Activated CD4-positive, CD25-positive, alpha-beta regulatory T cell (primary cell): ENCODE measurements at places on chromosomes 3 and 15.

DNA sequence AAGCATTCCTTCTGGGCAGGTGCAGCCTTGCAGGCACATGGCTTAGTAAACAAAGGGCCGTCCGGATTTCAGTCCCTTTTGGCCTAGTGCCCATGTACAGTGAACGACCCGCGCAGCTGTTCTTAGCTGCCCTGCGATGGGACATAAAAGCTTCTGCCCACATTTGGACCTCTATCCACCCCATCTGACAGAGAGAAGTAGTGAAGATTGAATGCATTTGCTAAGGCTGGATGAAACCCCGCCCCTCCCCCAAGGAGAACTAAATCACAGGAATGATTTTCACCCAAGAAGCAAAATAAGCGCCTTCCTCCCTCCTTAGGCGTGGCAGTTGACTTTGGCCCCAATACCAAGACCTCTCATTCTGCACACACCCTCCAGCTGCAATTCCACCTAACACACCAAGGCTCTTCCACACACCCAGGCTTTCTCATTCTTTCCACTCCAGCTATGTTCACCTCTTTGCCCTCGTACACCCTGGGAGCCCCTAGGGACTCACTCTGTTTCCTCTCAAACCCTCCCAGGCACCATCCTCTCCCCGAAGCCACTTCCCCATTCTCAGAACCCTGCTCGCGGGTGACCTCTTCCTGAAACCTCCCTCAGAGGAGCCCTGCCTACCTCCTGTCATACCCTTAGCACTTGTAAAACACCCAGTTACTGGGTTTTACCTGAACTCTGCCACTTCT, 14.1 kb upstream of the HRH1 start:
- DNase-seq, result no peak

- DNase-seq, result no peak
Observed at GRCh38 chr3:184241447-184242296, 7.1 kb downstream of the ALG3 start.

DNA sequence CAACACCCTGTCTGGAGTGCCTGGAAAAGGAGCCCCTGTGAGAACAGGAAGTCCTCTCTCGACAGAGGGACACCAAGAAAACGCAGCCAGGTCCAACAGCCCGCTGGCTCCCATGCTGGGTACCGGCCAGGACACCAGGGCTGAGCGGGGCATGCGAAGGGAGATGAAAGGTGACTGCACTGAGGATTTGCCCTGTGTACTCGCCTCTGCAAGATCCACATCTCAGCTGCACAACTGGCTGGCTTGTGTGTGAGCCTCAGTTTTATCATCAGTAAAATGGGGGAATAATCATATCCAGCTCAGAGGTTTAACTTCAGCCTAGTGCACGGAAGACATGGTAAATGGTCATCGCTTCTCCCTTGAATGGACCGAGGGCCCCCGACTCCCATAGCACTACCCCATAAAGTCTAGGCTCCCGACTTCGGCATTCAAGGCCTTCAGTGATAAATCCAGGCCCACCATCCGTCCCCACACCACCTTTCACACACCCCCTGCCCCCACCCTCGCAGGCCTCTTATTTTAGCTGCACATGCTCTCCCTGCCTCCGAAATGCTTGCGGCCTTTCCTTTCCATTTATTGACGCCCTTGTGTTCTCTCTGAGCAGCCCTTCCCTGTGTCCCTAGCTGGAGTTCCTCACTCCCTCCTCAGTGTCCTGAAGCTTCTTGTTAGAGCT, 15.8 kb downstream of the ISG20 start:
- no peak for DNase-seq

- no peak for DNase-seq
Observed at GRCh38 chr15:63357061-63357460, 24.6 kb downstream of the CA12 start.

DNA sequence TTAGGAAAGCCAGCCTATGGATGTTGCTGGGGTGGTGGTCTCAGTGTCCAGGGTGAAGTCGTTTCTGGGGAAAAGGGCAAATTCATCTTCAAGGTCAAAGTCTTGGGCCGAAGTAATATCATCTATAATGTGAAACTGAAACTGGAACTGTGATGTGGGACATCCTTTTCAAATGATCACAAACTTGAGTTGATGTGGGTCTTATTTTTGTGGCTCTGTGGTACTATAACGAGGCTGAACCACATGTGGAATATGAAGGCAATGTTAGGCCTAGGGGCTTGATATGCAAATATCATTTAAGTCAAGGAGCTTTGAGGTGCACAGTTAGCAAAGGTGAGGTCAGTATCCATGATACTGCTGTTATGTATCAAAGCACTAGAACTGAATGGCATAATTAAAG, 1.5 kb upstream of the CD200R1L start:
- no peak for DNase-seq

- no peak for DNase-seq
Observed at GRCh38 chr3:107662124-107662507, 139.4 kb downstream of the BBX start.

GRCh38 chr3:177015881-177016280, 181.4 kb downstream of the TBL1XR1 start:
- DNase-seq, result no peak

DNA sequence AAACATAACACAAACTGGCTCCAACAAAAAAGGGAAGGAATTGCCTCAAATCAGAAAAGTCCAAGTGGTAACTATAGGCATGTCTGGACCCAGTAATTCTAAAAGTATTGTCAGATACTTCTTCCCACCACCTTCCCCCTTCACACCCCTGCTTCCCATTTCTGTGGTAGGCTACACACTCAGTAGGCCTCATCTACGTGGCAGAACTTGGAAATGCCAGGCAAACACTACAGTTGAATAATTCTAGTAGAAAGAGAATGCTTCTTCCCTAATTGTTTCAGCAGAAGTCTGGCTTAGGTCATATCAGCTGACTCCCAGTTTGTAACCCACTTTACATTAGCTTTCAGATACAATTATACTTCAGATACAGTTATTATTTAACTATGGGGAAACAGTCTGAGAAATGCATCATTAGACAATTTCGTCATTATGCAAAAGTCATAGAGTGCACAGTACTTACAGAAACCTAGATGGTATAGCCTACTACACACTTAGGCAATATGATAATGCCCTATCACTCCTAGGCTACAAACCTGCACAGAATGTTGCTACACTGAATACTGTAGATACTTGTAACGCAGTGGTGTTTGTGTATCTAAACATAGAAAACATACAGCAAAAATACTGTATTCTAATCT, 6.4 kb downstream of the SETMAR start:
- no peak for DNase-seq

DNA sequence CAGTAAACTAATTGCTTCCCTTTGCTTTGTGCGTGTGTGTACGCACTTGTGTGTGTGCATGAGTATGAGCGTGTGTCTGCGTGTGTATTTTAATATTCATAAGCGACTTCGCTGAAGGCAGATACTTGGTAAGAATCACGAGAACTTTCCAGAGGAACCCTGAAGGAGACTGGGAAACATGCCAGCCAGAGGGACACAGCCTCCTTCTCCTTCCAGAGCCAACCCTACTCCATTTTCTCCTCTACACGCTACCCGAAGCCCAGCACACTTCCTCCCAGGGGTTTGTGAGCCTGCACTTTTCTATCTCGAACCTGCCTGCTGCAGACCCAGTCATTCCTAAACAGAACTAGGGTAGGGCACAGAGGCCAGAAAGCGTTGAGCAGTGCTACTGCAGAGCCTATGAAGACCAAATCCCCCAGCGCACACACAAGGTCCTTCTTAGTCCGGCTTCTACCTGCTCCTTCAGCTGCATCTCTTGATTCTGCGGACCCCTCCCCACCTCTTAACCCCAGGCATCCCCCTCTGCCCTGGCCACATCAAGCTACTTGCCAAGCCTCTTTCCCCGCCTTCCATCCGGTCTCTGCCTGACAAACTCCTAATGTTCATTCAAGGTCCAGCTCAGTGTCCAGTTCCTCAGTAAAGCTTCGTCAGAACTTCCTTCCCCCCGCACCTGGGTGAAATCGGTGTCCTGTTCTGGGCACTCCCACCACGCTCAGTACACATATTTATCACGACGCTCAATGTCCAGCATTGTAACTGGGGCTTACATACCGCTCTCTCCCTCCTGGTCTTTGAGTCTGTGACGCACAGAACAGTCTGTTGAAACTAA, 191.8 kb downstream of the FAM43A start:
- DNase-seq, result no peak

DNA sequence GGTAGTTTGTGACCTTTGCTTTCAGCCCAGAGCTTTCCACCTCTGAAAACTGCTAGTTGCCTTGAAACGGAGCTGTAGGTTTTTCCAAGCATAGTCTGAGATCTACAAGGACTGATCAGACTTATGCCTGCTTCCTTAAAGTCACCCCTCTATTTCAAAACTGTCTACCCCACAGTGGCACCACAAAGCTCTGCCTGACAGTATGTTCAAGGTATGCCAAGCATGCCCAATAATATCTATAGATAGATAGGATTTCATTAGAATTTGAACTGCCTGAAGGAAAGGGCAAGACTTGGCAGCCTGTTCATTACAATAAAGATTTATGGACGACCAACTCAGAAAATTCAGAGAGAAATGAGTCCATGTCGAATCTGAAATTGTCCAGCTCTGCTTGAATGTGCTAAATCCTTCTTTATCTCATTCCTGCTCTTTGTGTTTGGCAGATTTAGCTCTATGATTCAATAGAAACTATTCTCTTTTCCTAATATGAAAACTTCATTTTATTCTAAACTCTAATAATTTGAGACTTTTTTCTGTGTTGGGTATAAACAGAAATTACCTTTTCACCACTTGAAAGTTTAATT, 227.6 kb upstream of the TBC1D5 start:
- DNase-seq, result no peak

DNA sequence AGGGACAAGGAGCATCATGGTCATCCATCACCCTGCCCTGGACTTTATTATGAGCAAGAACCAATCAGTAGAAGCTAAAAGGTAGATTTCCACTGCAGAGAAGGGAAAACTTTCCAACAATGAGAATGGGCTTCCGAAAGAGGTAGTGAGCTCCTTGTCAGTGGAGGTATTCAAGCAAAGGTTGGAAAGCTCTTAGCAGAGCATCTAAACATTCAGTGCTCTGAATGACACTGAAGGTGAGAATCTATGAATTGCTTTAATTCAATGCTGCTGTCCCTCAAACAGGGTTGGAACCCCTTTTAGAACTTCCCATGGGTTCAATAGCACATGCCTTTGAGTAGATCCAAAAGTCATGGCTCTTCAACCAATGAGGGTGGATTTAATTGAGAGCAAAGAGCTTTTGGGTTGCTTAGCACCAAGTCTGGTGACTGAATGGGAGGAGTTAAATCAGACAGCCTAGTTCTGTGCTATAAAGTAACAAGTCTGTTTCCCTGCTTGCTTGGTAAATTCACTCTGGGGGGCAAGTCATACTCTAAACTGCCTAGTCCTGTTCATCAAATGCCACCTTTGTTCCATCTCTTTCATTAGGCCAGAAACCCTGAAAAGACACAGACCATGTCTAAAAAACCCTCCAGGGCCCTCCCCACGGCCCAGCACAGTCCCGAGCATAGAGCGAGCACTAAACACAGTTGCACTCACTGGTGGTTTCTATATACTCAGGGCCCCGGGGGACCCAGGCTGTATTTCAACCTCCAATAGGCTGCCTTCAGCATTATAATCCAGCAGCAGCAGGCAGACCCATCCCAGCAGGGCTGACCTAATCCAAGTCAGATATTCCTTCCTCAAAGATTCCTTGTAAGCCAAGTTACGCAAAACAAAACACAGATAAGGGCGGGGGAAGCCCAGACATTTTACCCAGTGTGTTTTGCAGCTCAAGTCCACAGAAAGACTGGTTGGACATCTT, 161.2 kb downstream of the MEGF11 start:
- no peak for DNase-seq

DNA sequence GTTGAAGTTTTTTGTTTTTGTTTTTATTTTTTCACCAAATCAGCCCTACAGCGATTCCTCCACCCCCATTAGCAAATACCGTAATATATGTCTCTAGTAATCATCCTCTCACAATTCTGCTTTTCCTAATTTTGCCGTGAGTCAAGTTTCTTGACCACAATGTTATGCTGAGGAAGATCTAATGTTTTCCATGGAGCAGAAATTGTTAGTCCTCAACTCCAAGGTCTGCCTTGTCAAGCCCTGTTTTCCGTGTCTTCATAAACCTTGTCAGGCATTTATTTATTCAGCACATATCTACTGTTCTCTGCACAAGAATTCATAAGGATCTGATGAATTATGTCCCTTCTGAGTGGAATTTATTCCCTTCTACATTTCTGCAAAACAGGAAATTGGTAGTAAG, 372.8 kb downstream of the RBMS3 start:
- no peak for DNase-seq
